ENCODE measurements at places on chromosomes 4 and X.
A peak's percentile ranks its signal among the peaks of the same experiment; 100 is the strongest.

DNA sequence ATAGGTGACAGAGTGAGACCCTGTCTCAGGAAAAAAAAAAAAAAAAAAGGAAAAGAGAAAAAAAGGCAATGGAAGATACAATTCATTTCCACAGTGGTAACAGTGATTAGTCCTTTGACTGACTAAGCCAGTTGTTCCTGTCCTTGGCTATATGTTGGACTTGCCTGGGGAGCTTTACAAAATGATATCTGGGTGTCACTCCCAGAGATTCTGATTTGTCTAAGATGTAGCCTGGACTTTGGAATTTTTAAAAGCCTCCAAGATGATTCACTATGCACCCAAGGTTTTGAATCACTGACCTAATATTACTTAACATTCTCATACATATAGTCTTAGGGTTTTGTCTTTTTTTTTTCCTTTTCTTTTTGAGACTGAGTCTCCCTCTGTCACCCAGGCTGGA is 16.9 kb downstream of the HELQ start:
- DNase-seq: no peak

DNA sequence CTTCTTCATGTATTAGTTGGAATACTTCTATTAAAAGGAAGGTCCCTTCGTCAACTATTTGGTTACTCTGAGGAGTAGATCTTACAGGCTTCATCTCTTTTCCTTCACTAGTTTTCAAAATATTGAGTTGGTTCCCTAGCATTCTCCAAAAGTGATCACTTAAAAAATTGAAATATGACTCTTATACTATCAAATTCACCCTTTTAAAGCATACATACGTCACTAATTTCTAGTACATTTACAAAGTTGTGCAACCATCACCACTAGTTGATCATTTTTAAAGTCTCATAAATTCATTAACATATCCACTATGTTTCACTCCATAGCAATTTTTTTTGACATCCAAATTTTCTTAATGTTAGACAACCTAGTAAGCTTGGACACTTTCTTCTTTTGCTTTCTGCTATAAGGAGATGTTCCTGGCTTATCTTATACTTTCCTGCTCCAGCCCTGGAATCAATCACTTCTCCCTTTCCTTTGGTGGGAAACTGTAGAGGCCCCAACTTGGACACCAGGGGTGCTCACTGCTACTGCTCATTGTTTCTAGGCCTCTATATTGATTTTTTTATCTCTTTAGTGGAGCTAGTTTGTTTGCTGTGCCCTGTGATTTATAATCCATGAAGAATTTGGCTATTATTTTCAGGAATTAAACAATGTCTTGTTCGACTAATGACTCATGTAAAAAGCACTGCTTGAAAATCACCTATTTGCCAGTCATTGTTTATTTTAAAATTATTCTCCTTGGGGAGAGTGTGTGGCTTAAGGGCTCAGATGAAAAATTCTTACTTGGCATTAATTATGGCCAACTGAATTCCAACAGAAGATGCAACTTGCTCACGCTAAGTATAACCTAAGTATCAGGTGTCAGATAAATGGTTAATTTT is 4.0 kb upstream of the ZFX start:
- no peak for DNase-seq

DNA sequence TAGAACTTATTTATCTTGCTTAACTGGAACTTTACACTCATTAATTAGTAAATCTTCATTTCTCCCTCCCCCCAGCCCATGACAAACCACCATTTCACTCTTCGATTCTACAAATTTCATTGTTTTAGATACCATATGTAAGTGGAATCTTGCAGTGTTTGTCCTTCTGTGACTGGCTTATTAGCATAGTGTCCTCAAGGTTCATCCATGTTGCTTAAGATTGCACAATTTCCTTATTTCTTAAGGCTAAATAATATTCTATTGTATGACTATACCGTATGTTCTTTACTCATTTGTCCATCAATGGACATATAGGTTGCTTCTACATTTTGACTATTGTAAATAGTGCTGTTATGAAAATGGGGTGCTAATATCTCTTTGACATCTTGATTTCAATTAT is 24.5 kb upstream of the RNF212 start:
- DNase-seq: no peak

DNA sequence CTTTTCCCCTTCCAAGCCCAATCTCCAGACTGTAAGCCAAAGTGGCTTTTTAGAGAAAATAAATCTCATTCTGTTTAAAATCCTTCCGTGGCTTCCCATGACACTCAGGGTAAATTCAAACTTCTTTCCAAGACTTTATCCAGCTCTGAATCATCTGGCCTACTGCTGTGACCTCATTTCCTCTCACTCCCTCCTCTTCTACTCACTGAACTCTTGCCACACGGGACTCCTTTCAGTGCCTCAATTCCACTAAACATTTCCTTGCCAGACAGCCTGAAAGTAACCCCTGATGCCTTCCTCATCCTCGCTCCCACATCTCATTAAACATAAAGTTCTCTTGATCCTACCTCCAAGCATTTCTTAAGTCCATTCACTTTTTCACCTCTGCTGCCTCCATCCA is 27.8 kb upstream of the RNF128 start:
- no peak for DNase-seq

GRCh38 chrX:15856222-15856587 is 1.6 kb upstream of the AP1S2 start:
- no peak for DNase-seq

DNA sequence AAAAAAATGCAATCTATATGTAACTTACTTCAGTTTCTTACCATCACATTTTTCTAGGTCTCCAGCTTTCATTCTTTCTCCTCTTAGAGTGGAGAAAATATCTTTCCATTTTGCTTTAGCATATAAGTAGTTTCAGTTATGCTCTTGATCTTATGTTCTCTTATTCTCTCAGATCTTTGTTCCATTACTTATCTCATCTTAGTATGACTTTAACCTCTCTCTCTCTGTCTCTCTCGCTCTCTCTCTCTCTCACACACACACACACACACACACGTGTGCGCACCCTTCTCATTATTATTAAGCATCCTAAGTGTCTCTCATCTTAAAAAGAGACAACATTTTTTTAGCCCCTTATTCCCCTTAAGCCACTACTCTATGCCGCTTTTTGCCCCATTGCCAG is 92.8 kb downstream of the FAAH2 start:
- DNase-seq: peak; percentile 47

DNA sequence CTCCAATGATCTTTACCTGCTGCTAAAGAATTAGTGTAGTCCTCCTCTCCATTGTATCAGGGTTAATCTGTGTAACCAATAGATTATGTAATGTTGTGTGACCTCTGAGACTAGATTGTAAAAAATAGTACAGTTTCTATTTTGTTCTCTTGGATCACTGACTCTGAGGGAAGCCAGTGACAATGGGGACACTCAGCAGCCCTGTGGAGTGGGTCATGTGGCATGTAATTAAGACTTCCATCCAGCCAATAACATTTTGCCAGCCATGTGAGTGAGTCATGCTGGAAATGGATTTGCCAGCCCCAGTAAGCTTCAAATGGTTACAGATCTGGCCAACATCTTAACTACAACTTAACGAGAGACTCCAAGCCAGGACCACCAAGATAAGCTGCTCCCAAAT is 332.3 kb downstream of the PTTG2 start:
- DNase-seq: no peak

- peak; percentile 80 for DNase-seq
Observed at GRCh38 chrX:136768469-136769084, 12.2 kb downstream of the ARHGEF6 start.

DNA sequence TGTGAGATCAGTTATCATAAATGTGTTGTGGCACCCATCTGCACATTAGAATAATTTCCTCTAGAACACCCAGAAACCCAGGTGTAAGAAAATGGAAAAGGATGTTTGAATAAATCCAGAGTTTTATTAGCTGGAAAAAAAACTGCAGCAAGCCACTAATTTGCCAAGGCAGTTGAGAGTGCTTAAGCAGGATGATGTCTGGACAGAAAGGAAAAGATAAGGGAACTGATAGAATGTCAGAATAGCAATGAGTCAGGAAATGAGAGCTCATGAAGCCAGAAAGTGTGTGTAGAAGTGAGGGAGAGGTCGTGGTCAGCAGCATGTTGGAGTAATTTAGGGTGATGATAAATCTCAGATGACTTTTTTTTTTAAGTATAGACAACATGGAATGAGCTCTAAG is 15.2 kb upstream of the NEUROG2 start:
- no peak for DNase-seq

DNA sequence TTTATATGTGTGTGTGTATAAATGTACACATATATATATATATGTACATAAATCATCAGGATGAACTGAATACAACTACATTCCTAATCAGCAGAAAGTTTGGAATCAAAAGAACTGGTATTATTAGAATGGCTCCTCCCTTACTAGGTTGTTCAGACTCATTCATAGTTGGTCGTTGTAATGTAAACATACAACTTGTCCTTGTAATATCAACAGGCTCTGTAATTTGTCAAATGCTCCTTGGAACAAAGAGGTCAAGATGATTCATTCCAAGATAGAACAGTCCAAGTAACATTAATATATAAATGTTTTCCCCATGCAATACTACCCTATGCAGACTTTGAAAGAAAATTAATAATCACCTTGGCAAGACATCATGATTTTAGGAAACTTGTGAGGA is 351.4 kb upstream of the SMIM31 start:
- no peak for DNase-seq

DNA sequence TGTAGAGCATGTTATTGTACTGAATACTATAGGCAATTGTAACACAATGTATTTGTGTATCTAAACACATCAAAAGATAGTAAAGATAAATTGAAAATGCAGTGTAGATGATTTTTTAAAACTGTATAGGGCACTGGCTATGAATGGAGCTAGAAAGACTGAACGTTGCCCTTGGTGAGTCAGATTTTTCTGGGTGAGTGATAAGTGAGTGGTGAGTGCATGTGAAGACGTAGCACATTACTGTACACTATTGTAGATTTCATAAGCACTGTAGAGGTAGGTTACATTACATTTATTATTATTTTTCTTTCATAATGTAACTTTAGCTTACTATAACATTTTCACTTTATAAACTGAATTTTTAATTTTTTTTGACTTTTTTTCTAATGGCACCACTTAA is 1491.6 kb downstream of the TECRL start:
- DNase-seq: no peak

GRCh38 chr4:137735561-137736104 is 203.3 kb upstream of the PCDH18 start:
- no peak for DNase-seq

GRCh38 chr4:48340276-48340964 is 909 bp upstream of the SLAIN2 start:
- peak; percentile 30 for DNase-seq

DNA sequence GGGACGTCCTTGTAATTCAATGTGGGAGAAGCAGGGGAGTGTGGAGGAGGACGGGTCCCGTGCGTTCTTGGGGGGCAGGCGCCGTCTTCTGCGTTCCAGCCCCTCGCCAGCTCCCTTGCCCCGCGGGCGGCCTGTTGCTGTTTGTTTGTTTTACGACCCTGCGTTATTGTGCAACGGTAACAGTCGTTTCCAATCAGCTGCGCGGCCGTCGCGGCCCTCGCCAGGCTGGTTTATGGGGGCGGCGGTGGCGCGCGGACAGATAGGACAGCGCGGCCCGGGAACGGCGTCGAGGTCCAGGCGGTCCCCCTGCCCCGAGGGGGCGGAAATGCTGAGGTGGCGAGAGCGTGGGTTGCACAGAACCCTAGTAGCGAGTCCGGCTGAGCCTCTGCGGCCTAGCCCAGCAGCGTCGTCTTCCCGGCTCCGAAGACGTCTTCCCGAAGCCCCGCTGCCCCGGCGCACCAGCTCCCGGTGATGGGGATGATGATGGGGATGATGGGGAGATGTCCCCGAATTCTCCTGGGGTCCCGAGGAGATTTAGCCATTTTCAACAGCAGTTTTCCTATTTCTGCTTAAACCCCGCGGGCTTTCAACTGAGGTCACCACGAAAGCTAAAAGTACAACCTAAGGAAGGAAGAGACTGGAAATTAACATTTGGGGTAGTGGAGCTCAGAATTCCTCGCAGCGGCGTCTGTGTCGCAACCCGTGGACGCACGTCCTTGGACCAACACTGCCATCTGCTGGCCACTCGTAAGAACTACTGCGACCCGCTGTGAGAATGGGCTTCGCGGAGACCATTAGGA is 4.8 kb downstream of the PDGFRA start:
- peak; percentile 70 for DNase-seq
